ENCODE measurements at places on chromosomes 6 and 20. TPM values are rescaled to one million over a fixed set of nuclear protein-coding genes. Genes with fewer than 3 reads are reported as not detected.

DNA sequence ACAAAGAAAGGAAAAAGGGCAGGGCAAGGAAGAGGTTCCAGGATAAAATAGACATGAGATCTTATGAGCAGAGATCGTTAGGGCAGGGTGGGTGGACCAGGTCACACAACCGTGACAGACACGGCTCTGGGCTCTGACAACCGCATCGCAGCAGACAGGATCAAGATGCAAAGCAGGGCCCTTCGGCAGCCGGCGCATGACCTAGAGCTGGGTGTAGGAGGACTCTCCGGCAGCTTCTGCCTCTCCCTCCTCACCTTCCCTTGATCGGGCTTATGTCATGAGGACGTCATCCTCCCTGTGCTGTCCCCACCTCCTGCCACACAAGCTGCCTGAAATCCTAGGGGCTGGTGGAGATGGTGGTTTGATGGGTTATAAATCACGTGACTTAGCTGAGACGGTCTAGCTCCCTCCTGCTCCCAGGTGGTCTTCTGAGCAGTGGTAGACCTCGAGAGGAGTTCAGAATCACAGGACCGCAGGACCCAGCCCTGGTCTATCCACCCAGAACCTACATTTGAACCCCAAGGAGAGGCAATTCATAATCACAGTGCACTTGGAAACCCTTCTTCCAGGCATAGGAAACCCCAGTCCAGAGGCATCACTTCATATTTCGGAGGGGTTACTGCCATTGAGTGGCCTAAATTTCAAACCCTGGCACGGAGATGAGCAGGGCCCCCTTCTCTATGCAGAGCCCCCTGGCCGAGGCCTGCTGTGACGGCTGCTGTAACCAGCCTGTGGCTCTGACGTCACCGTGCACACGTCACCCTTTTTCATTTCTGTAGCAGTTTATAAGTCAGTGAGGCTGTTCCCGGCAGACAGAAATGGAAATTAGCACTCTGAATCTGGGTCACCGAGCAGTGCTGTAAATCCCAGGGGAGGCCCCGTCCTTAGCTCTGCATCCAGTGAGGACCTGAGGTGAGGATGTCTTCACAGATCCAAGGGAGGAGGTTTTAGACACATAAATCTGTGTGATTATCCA lies 8.7 kb upstream of the CCR6 start:
- H3K36me3 ChIP-seq: no peaks in the 10 kb centered on the region
- DNase-seq: no peak
- H3K27ac ChIP-seq: no peak overlapping the region
- peaks cover 5% of the 10 kb centered on the region for H3K27me3 ChIP-seq

- H3K4me1 ChIP-seq: peaks cover 8% of the 10 kb centered on the region
- H3K27me3 ChIP-seq: peaks cover 16% of the 10 kb centered on the region
- no peak overlapping the region for H3K27ac ChIP-seq
Observed at GRCh38 chr6:6878887-6879585, 228.7 kb upstream of the RREB1 start.

- H3K4me1 ChIP-seq: peaks cover 22% of the 10 kb centered on the region
- DNase-seq: no peak
- no peak overlapping the region for H3K4me3 ChIP-seq
- H3K27ac ChIP-seq: no peak overlapping the region
Observed at GRCh38 chr6:16950302-16950701, 151.5 kb upstream of the STMND1 start.

GRCh38 chr20:50528129-50528528 lies 17.9 kb downstream of the PTPN1 start:
- peaks cover 21% of the 10 kb centered on the region for H3K36me3 ChIP-seq
- DNase-seq: no peak
- H3K4me1 ChIP-seq: peaks cover 32% of the 10 kb centered on the region
- H3K4me3 ChIP-seq: no peak overlapping the region
- H3K27ac ChIP-seq: no peak overlapping the region

- H3K4me1 ChIP-seq: peaks cover 25% of the 10 kb centered on the region
- no peak overlapping the region for H3K27ac ChIP-seq
- H3K4me3 ChIP-seq: no peak overlapping the region
Observed at GRCh38 chr6:13362412-13362811, 34.1 kb upstream of the TBC1D7 start.

DNA sequence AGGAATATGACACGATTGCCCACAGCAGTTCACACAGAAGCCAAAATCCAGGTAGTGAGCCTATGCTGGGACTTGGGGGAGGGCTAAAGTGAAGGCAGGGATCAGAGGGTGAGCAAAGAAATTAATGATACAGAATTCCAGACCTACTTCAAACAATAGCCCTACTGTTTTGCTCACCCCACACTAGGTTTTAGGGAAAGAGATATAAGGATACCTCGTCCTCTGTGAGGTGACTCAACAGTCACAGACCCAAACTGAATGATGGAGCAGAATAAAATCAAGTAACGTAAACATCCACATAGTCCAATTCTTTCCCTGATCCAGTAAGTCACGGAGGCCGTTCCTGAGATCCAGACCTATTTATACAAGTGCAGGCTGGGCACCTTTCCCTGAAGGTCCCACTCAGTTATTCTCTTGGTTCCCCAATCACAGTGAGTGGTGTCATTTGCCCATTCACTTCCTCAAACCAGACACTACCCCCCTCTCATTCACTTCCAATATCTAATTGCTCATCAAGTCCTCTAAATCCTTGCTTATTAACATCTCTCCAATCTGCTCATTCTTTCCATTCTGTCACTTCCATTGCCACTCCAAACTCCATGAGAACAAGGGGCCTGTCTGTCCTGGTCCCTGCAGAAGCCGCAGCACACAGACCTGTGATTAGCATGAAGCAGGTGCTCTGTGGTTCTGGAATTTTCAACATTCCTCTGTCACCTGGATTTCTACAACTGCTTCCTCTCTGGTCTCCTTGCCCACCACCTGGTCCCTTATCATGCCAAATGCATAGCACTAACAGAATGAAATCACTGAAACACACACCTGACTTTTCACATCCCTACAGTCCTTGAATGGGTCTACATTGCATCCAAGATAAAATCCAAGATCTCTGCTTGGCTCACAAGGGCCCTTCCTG lies 55.9 kb downstream of the ATXN1 start:
- peaks cover 55% of the 10 kb centered on the region for H3K4me1 ChIP-seq
- H3K27ac ChIP-seq: peak overlapping the region; percentile 94
- no peaks in the 10 kb centered on the region for H3K27me3 ChIP-seq
- DNase-seq: no peak
- peaks cover 27% of the 10 kb centered on the region for H3K36me3 ChIP-seq
- peak overlapping the region; percentile 86 for H3K4me3 ChIP-seq

DNA sequence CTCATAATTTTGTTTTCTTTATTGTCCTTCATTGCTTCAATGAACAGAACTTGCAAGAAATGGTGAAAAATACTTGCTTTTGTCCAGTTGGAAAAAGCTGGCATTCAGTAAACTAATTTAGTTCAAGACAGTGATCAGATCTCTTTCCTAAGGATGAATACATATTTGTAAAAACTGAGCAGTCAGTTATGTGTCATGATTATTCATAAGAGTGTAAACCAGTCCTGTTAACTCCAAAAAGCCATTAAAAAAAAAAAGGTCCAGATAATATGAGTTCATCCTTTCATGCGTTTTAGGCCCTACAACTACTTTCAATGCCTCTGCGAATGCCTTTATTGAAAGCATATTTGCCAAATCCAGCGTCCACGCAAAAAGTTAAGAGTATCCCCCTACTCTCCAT lies 609 bp downstream of the PGM3 start:
- H3K27me3 ChIP-seq: peaks cover 3% of the 10 kb centered on the region
- peaks cover 24% of the 10 kb centered on the region for H3K36me3 ChIP-seq
- no peak for DNase-seq
- H3K4me3 ChIP-seq: peak overlapping the region; percentile 99

DNA sequence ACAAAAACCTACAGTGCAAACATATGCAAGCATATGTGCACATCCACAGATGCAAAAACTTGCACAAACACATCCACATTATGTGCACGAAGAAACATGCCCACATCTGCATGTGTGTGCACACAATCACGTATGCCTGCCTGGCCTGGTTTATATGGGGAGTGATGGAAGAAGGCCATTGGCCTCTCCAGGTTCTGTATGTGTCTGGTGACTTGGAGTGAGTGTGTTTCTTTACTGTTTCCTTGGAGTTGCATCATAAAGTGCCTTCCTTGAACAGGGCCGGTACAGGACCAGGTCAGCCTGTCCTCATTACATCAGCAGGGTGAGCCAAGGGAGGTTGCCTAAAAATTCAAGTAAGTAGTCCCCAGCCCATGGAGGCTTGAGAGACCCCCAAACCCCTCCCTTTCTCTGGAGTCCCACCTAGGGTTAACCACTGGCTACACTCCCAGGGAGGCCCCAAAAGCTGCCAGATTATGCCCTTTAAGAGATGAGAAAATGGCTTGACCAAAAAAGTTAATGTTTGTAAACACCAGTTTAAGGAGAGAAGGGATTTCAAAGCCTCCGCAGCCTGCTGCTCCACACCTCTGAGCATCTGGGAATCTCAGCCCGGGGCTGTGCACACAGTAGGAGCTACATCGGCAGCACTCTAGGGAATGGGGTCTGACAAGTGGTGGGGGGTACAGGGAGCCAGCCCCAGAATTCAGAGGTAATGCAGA lies 140.8 kb downstream of the VEGFA start:
- no peak overlapping the region for H3K4me3 ChIP-seq
- no peaks in the 10 kb centered on the region for H3K4me1 ChIP-seq
- H3K27me3 ChIP-seq: peaks cover 2% of the 10 kb centered on the region
- H3K36me3 ChIP-seq: no peaks in the 10 kb centered on the region
- no peak for DNase-seq
- no peak overlapping the region for H3K27ac ChIP-seq

- no peak overlapping the region for H3K27ac ChIP-seq
- no peaks in the 10 kb centered on the region for H3K36me3 ChIP-seq
- H3K27me3 ChIP-seq: peaks cover 15% of the 10 kb centered on the region
Observed at GRCh38 chr6:134723081-134723871, 226.6 kb downstream of the ALDH8A1 start.

DNA sequence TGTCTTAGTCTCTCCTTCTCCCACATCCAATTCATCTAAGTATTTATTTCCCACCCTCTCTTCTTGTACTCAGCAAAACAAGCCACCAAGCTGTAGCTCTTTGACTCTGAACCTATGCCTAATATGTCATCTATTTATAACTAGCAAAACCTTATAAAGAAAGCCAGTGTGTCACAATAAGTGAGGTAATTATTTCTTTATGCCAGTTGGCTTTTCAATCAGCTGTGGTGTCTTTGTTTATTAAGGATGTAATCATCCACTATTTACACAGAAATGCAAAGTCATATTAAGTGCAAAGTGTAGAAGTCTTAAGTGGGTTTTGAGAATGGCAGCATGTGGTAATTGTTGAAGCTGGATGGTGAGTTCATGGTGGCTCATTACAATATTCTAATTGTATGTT lies 215.2 kb upstream of the HTR1E start:
- no peaks in the 10 kb centered on the region for H3K4me1 ChIP-seq
- no peak overlapping the region for H3K27ac ChIP-seq
- DNase-seq: no peak
- no peaks in the 10 kb centered on the region for H3K36me3 ChIP-seq
- no peak overlapping the region for H3K4me3 ChIP-seq

DNA sequence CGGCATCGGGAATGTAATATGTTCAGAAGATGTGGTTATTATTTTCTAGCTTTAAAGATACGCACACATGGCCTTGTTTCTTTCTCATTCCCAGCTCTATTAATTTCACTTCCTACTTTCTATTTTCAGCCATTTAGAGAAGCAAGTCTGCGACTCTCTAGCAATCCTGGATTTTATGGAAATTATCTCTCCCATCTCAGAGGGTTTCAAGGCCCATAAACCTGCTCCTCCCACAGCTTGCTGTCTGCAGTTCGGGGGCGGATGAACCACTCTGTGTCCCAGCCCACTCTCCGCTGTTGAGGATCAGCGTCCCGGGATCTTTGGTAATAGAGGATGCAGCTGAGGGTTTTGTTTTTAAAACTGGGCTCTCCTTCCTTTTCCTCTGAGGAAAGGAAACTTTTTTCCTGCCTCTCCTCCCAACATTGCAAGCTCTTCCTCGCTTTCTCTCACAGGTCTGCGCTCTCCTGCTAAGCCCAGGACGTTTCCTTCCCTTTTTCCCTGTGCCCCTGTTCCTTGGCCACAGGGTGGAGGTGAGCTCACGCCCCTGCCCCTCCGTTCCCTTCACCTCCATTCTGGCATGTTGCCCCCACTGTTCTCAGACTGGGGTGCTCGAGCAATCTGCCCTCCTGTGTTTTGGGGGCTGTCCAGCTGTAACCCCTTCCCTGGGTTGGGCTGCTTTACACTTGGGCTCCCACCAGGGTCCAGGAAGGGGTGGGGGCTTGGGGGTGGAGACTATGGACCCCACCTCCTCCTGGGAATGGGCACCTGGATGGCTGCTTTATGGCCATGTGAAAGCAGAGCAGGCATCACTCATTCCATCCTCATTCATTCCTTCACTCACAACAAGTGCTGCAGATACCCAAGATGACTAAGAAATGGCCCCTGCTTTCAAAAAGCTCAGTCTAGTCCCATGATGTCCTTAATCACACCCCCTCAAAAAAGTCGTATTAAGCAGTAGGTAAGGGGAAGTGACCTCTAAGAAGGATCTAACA lies 54.9 kb downstream of the ZBTB9 start:
- no peak overlapping the region for H3K27ac ChIP-seq
- no peak overlapping the region for H3K4me3 ChIP-seq
- peaks cover 10% of the 10 kb centered on the region for H3K4me1 ChIP-seq
- peaks cover 12% of the 10 kb centered on the region for H3K27me3 ChIP-seq
- no peaks in the 10 kb centered on the region for H3K36me3 ChIP-seq

- no peak overlapping the region for H3K4me3 ChIP-seq
- H3K27me3 ChIP-seq: peaks cover 10% of the 10 kb centered on the region
- no peak overlapping the region for H3K27ac ChIP-seq
Observed at GRCh38 chr6:7761051-7761450, 35.2 kb downstream of the BMP6 start.

- DNase-seq: no peak
- no peak overlapping the region for H3K4me3 ChIP-seq
- H3K4me1 ChIP-seq: peaks cover 26% of the 10 kb centered on the region
- H3K27ac ChIP-seq: no peak overlapping the region
- peaks cover 27% of the 10 kb centered on the region for H3K27me3 ChIP-seq
- H3K36me3 ChIP-seq: peaks cover 3% of the 10 kb centered on the region
Observed at GRCh38 chr20:32589256-32589655, 4.1 kb upstream of the NOL4L start.

DNA sequence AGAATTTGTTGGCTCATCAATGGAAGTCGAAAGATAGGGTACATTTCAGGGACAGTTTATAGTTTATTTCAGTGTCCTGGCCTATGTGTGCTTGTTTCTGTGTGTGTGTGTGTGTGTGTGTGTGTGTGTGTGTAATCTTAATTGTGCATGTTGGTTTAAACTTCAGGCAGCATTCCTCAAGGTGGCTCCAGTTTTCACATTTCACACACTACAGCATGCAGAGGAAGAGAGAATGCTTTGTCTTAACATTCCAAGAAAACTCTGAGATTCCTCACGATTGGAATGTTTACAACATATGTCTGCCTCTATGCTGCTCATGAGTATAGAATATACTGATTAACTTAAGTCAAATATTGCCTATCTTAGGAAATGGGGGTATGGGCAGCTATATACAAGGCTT lies 332.6 kb upstream of the EPHA7 start:
- H3K27me3 ChIP-seq: no peaks in the 10 kb centered on the region
- H3K4me1 ChIP-seq: no peaks in the 10 kb centered on the region
- DNase-seq: no peak
- no peaks in the 10 kb centered on the region for H3K36me3 ChIP-seq

ADA gene
- 43.7 TPM for total RNA-seq

UFL1 gene
- 25.1 TPM for total RNA-seq

HLA-DRB1 gene
- total RNA-seq: 14.2 TPM

GPSM3 gene
- total RNA-seq: 82.4 TPM

WFDC2 gene
- not detected for total RNA-seq

TMC2 gene
- total RNA-seq: not detected

SAMD3 gene
- total RNA-seq: 2.5 TPM

OR12D3 gene
- total RNA-seq: not detected

RCAN2 gene
- total RNA-seq: 0.21 TPM

SGK2 gene
- total RNA-seq: 0.23 TPM

Measured in activated CD4-positive, alpha-beta T cell treated with anti-CD3 and anti-CD28 coated beads, Interleukin-2, amount 10 ng/mL, durations not matched to agents 24 days and 14 days (primary cell).